NCI-H187 (cell line): ENCODE measurements at places on chromosomes 3 and 15.

GRCh38 chr3:176321099-176321498, 876.2 kb downstream of the TBL1XR1 start:
- DNase-seq, result no peak

DNA sequence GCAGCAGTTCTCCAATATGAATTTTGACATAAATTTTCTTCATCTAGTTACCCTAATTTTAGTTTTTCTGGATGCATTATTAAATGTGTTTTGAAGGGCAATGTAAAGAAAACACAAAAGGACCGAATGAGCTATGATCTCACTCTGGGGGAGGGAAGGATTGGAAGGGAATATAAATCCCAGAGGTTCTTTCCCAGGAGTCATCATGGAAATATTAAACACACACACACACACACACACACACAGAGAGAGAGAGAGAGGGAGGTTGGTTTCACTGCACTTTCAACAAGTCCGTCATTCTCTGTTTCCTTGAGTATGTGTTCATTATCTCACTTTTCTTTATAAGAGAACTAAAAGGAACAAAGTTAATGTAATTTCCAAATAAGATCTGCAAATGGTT, 70.7 kb upstream of the DCBLD2 start:
- no peak for DNase-seq

DNA sequence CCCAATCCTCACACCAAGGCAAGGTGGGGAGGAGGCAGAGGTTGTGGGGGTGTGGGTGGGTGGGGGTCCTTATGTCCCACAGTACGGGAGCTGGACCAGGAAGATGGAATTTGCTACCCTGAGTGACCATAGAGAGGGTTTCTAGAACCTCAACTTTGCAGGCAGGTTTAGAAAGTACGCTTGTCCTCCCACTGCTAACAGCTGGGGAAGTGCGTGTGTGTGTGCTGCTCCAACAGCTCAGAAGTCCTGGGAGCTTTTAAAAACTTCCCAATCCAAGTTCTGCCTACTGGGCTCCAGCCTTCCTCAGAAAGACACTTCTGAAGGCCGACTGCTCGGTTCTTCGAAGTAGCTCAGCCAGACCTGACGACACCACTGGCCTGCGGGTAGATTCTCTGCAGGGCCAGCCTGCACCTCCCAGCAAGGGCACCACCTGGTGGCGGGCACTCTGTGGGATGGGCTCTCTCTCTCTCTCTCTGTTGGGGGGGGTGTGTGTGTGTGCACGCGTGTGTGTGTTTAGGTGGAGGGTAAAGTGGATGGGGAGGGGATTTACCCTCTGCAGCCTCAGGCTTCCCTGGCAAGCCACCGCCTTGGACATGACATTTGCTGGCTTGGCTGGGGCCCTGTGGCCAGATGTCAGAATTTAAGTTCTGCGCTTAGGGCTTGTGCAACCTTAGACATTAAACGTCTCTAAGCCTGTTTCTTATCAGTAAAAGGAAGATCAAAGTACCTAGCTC, 15.6 kb downstream of the TMEM158 start:
- DNase-seq, result no peak

GRCh38 chr15:45495588-45495987, 27.0 kb downstream of the SLC30A4 start:
- no peak for DNase-seq

DNA sequence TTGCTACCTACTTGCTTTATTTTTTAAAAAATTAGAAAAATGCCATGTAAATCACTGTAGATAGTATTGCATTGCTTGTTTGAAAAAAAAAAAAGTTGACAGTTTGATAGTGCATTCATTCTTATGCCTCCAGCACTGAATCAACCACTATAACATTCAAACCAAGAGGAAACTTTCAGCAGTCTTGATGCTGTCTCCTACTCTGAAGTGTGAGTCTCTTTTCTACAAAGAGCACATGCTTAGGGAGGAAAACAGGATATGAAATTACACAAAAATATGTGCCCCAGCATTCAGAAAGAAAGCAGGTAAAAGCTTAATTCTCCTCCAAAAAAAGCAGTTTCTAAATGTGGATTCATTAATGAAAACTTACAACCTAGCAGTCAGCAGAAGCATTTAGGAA, 78.3 kb downstream of the ZBTB20 start:
- no peak for DNase-seq

GRCh38 chr3:85007195-85008094, 48.7 kb downstream of the CADM2 start:
- DNase-seq, result no peak

DNA sequence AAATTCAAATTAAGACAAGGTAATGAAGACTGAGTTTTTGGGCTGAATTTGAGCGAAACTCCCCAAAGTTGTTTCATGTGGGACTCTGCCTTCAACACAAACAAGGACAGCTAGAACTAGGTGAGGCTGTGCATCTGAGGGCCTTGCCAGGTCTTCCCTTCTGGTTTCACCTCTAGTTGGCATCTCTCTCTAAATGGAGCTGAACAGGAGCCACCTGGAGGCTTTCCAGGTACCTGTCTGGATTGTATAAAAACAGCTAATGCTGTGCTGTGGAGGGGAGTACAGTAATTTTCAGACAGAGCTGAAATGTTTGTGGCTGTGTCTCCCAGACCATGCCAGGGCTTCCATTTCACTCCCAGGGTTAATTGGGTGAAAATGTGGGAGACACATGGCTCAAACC, 27.1 kb downstream of the TRIM71 start:
- DNase-seq, result no peak

GRCh38 chr3:19559724-19560442, 374.1 kb downstream of the EFHB start:
- no peak for DNase-seq

- DNase-seq, result no peak
Observed at GRCh38 chr15:63052961-63053698, 10.6 kb downstream of the TPM1 start.

DNA sequence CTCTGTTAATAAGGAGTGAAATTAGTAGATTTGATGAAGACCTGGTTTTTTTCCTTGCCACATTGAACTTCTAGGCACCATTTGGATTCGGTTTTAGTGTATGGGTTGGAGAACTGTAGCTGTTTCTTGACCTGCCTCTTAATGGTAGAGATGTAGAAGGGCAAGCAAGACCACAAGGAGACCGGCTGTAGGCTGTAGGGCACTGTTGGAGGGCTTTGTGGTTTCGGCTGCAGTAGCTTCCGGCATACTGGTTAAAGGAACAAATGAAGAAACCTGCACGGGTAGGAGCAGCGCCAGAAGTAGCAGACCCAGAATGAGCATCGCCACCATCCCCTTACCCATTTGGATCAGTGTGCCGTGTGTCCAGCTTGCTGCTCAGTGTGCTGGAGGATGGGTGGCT, 7.9 kb downstream of the PCLAF start:
- no peak for DNase-seq

DNA sequence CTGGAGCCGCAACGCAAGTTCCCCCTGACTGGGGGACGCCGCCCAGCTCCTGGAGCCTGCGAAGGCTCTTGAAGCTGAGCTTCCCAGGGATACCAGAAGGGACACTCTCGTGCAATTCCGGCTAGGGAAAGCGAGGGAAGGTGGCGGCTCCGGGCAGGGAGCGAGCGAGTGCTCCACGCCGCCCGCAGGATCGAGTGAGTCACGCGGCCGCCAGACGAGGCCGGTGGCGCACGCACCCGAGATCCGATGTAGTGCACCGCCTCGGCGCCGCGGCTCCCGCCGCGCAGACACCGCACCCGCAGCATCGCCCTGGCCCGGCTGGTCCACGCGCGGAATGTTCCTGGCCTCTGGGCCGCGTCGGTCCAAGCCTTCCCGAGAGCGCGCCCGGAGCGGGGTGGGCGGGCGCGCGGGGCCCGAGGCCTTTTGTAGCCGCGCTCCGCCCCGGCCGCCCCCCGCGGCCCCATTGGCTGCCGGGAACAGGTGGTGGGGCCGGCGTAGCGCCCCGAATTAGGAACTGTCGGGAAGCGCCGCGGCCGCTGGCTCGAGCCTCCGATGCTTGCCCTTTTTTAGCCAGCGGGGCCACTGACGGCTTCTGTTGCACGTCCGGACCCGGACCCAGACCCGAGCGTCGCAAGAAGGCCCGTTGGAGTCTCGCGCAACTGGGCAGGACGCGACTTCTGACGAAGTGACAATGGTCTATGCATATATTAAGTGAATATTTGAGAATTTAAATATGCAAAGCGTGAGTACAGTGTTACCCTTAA, at the start of gene GATM:
TSS of gene GATM (minus strand) at position 396 of the 764 bp plus-strand sequence. CDS start at position 305, 91 bp downstream.
- DNase-seq, result no peak

- DNase-seq, result no peak
Observed at GRCh38 chr3:137647179-137647578, 116.9 kb upstream of the SOX14 start.

GRCh38 chr15:47756872-47757271, 39.6 kb downstream of the SEMA6D start:
- no peak for DNase-seq

GRCh38 chr15:61794881-61795280, 265.4 kb downstream of the VPS13C start:
- no peak for DNase-seq

DNA sequence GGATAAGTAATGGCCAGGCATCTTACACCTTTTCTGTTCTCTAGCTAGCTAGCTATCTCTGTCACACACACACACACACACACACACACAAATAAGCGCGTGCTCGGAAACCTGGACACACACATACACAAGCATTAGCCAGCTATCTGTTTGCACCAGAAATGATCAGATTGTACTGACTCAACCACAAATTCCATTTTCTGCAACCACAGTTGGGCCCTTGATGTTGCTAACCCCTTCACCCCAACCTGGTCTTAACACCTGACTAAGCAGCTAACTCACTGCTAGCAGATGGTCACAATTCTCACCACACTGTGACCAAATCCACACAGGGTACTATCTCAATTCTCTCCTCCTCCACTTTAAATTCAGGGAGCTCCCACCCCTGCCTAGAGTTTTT, 183.0 kb upstream of the THBS1 start:
- no peak for DNase-seq

DNA sequence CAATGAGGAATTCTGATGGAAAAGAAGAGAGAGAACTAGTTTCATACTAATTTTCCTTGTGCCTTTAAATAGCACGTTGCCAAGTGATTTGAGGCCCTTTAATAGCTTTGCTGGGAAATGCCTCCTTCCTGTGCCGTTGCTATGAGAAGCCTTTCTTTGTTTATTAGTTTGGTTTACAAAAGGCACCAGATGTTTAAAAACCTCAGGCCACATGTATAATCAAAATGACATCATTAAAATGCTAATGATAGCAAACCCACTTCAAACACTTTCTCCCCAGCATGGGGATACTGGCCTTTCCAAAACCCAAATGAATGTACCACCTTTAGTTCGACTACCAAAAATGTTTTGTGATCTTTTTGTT, 50.0 kb upstream of the TBC1D23 start:
- no peak for DNase-seq

- no peak for DNase-seq
Observed at GRCh38 chr3:34066328-34066727, 267.9 kb downstream of the PDCD6IP start.

- no peak for DNase-seq
Observed at GRCh38 chr3:63661242-63661641, 8.8 kb downstream of the SNTN start.

DNA sequence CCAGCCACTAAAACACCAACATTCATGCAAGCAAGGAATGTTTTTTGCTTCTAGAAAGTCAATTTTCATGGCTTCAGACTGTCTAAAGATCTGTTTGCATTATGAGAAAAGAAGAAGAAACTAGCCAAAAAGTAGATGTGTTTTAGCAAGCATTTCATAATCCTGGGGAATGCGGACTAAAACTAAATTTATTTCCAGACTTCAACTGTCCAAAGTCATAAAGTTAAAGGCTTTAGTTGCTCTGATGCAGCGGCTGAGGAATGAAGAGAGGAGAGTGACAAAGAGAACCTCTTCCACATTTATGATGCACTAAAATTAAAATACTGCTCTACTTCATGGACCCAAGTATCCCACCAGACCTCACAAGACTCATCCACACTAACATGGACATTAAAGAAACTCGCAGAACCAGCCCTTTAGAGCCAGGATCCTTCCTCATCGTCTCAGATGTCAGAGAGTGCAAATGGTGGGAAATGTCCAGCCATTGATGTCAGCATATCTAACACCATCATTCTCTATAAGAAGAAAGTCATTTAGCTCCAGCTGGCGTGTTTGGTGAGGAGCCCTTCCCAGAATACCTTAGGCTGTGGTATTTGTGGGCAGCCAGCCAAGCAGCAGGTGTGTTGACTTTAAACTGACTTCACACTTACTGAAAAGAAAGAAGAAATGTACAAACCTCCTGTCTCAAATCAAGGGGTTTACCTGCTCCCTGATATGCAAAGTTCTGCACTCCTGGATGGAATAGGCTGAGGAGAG, 17.4 kb downstream of the FYCO1 start:
- peak; percentile 51 for DNase-seq

DNA sequence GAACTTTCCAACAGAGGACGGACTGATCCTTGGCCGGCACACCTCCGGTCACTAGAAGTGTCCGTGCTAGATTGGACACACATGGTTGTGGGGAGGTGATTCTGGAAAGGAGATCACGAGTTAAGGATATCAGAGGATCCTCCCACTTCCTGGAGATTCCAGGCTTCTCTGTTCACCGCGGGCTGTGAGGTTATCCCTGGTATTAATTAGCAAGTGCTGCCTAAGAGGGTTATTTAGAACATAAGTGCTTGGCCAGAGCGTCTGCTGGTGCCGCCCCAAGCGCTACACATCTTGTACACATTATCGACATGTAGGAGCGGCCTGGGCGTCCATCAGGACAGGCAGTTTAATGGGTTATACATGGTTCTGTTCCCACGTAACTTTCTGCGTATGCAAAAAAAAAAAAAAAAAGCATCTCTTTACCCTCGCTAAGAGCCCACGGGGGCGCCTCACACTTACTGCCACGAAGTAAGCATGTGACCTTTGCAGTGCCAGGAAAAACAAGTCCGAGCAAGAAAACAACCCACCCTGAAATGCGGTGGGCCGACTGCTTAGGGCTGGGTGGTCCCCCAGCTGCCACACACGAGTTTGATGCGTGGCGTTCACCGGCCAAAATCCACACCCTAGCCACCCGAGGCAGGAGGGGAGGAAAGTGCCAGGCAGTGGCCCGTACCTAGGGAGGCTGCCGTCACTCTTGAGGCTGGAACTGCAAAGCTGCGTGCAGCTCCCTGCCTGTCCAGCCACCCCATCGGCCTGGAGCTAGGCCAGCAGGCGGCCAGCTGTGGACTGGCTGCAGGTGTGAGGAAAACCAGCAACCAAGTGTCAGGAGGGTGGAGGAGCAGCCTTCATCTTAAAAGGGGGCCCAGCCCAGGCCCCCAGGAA, 78.0 kb downstream of the CPN2 start:
- DNase-seq, result no peak

GRCh38 chr15:90762109-90762508, 45.0 kb downstream of the BLM start:
- DNase-seq, result no peak

DNA sequence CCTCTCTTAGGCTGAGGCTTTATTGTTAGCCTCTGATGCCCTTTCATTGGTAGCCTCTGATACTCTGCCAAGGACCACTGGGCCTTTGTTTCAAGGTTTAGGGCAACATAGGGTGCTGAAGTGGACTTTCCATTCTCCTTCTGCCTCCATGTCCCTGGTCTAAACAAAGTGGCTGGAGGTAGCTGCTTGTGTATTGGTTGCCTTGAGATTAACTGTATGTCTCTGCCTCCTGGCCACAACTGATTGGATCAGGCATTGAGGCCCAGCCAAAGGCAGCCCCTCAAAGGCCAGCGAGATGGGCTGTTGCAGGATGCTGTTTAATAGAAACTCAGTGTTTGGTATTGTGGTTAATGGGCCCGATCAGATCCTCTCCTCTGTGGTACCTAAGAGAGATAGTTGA, 77.9 kb upstream of the PRR23C start:
- DNase-seq, result no peak
